Left renal pelvis (tissue), 4 donors: ENCODE measurements at places on chromosomes 16 and 17. TPM values are rescaled to one million over a fixed set of nuclear protein-coding genes. Genes with fewer than 3 reads are reported as not detected.

Gene COG7
- polyA plus RNA-seq = 25.7 TPM

Gene ZNF597
- polyA plus RNA-seq = 4.2 TPM

Gene NPW
- polyA plus RNA-seq = 4.2 TPM

Gene CDRT4
- polyA plus RNA-seq = 2.7 TPM

Gene ATP2A3
- 3.1 TPM for polyA plus RNA-seq

Gene PDIA2
- 0.32 TPM for polyA plus RNA-seq

Gene ANKRD40CL
- 0.35 TPM for polyA plus RNA-seq

Gene MEFV
- 0.34 TPM for polyA plus RNA-seq

DNA sequence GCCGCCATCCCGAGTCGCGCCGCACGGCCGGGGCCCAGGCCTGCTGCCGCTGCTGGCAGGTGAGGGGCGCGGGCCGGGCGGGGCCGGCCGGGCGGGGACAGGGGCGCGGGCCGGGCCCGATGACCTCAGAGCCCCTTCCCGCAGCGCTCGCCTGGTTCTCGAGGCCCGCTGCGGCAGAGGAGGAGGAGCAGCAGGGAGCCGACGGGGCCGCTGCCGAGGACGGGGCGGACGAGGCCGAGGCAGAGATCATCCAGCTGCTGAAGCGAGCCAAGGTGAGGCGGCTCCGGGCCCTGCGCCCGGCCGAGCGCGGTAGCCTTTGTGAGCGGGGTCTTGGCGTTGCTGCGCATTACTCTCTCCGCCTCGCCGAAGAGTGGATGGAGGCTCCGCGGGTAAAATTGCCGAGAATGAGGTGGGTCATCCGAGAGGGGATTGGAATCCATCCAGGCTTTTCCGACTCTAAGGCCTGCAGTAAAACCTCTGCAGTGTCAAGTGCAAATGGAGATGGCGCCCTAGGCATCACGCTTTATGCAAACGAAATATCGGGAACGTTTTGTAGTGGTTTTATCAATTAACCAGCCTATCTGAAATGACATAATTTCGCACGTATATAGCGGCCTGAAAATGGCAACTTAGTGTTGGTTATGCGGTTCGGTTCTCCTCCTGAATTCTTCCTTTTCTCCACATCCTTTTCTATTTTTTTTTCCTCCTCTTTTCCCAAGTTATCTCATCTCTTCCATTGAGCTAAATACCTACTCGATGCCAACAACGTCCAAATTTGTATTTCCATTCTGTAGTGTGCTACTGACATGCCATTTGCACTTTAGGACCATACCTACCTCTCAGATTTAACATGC is 577 bp downstream of the TTC19 start:
- DNase-seq = peak; percentile 19

DNA sequence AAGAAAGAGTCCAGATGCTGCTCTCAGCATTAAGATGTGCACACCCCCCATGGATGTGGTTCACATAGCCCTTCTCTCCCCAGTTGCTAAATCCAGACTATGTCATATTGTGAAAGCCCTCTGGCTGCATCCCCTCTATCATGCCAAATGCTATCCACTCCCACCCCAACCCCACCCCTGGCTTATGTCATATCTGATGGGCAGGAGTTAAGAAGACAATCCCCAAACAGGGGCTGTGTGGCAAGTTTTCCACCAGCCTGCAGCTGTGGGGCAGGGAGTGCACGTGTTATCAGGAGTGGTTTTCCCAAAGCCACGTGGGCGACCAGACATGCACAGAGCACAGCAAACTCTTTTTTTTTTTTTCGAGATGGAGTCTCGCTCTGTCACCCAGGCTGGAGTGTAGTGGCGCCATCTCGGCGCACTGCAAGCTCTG is 10.0 kb downstream of the FAM117A start:
- no peak for DNase-seq

DNA sequence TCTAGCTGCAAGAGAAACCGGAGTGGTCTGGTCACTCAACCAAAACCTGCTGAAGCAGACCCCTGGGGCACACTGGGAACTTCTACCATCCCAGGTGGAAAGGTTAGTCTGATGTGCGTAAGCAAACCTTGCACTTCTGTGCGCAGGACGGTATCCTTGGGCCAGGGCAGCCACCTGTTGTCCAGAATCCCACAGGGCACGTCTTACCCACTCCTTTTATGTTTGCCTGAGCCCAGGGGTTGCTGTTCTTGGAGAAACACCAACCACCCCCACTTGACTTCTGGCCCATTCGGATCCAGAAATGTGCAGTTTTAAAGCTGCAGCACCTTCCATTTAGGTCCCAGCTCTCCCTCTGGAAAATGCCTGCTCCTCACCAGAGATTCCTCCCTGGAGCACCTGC is 18.7 kb downstream of the TBC1D24 start:
- no peak for DNase-seq

GRCh38 chr17:79080761-79081290 is 6.2 kb downstream of the ENGASE start:
- DNase-seq = no peak

DNA sequence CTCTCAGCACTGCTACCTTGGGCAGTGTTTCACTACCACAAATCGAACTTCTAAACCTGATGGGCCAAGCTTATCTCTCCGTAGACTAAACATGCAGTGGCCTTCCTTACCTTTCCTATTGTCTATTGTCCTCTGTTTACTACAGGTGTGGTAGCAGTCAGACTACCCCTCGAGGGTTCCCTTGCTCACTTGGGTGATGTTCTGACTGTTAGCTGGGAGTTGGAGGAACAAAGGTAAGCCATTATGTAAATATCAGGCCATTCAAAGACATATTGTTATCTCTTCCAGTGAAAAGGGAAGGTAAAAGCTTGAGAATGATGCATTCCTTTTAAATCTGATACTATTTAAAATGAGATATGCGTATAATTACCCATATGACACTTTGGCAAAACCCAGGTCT is 828.3 kb upstream of the EEF2KMT start:
- no peak for DNase-seq

DNA sequence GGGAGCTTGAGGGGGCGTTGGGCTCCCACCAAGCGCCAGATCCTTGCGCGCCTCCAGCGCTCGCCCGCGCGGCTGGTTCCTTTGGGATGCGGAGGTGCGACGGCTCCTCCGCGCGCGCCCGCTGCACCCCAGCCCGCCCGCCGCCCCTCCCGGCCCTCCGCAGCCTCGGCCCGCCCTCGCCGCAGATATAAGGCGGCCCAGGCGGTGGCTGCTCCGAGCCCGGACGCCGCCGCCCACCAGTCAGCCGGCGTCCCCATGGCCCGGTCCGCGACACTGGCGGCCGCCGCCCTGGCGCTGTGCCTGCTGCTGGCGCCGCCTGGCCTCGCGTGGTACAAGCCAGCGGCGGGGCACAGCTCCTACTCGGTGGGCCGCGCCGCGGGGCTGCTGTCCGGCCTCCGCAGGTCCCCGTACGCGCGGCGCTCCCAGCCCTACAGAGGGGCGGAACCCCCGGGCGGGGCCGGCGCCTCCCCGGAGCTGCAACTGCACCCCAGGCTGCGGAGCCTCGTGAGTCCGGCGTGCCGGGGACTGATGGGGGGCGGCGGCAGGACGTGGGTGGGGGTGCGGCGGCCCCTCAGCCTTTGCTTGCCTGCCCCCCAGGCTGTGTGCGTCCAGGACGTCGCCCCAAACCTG is at the start of gene NPB:
Gene NPB, plus strand, starts transcription at position 216 of the 630 bp plus-strand sequence. Its CDS starts 40 bp downstream, at position 256.
- DNase-seq = no peak

DNA sequence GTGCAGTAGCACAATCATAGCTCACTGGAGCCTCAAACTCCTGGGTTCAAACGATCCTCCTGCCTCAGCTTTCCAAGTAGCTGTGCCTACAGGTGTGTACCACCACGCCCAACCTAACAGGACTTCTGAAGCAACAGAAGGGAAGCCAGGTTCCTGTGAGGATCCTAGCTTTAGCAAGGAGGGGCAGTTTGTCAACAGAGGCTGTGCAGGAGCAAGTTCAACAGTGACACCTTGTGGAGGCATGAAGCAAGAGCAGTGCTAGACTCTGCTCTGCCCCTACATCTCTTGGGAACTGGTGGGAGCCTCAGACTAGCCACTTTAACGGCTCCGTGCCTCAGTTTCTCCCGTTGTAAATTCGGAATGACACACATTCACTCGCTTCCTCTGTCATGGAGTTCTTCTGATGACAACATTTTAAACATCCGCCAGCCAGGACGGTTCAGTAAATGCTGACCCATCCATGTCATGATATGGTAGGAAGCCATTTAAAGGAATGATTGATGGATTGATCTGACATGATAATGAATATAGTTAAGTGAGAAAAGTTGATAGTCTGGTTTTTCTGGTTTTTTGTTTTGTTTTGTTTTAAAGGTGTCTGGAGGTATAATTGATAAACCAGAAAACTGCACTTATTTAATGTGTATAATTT is 218.7 kb downstream of the MRTFB start:
- DNase-seq = no peak

DNA sequence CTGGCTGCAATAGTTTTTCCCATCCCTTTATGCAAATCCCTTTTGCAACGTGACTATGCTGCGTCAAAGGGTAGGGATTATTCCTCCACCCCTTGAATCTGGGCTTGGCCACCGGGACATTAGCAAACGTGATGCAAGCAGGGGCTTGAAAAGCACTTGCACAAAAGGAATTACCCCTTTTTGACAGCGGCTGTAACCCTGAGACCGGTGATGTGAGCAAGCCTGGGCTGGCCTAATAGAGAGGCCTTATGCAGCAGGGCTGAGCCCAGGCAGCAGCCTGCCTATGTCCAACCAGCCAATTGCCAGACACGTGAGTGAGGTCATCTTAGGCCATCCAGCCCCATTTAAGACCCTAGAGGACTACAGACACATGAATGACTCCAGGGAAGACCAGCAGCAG is 30.4 kb upstream of the PAFAH1B1 start:
- no peak for DNase-seq

GRCh38 chr17:4163951-4164350 is 21.0 kb downstream of the CYB5D2 start:
- DNase-seq = no peak

GRCh38 chr16:85002099-85002541 is 9.2 kb downstream of the ZDHHC7 start:
- no peak for DNase-seq

GRCh38 chr17:43994272-43995149 is 9.9 kb upstream of the NAGS start:
- no peak for DNase-seq

GRCh38 chr17:77356690-77357201 is 216.0 kb downstream of the SEC14L1 start:
- no peak for DNase-seq

DNA sequence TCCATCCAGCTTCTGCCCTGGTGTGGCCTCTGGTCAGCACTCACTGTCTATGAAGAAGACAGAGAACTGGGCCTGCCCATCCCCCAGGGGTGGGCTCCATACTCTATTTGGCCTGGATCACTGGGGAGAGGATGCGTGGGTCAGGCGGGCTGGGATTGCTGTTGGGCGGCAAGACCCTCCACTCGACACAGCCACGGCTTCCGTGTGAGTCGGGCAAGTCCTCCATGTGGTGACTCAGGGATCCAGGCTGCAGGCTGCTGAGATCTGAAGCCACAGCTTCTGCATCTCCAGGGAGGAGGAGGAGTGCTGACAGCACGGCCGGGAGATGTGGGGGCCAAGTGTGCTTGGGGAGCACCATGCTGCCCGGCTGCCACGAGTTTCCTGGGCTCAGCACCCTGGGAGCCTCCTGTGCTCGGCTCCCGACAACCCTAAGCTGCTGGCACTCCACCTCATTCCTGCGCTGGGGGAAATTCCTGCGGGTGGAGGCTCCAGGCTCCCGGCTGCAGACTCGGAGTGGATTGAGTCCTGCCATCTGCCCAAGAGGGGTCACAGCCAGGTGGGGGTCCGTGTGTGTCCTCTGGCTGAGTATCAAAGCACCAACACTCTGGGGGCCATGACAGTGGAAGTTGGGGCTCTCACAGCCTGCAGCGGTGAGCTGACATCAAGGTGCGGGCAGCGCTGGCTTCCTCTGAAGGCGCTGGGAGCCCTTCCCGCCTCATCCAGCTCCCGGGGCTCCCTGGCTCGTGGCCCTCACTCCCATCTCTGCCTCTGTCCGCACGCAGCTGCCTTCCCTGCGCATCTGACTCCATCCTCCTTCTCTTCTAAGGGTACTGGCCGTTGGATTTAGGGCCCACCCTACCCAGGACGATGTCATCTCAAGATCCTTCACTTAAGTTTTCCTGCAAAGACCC is 24.4 kb upstream of the CBFA2T3 start:
- DNase-seq = no peak

DNA sequence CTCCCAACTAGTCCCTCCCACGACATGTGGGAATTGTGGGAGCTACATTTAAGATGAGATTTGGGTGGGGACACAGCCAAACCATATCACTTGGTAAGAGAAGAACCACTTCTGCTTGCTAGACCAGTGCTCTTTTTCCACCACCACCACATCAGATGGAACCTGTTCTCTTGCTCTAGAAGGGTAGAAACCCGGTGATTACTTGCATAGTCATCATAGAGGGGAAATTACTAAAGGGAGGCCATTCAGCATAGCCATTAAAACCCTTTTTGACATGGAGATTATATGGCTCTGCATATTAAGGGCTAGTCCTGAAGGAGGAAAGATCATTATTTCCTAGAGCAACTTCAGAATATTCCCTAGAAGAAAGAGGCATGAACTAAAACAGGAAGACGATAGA is 1188.0 kb downstream of the CDH11 start:
- DNase-seq = no peak

DNA sequence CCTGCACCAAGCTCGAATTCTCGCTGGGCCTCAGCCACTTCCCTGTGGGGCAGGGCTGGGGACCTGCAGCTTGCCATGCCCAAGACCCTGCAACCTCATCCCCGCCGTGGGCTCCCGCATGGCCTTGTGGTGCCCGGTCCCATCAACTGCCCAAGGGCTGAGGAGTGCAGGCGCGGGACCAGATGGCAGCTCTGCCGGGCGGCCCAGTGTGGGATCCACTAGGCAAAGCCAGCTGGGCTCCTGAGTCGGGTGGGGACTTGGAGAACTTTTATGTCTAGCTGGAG is 408.6 kb downstream of the UTP18 start:
- no peak for DNase-seq

GRCh38 chr16:67279296-67280089 is at the start of gene PLEKHG4:
Gene PLEKHG4 (plus strand): TSS chr16:67279532. CDS start chr16:67280045, 513 bp downstream.
- DNase-seq = peak; percentile 49

GRCh38 chr17:38982858-38983746 is 15.9 kb upstream of the FBXO47 start:
- DNase-seq = peak; percentile 53

DNA sequence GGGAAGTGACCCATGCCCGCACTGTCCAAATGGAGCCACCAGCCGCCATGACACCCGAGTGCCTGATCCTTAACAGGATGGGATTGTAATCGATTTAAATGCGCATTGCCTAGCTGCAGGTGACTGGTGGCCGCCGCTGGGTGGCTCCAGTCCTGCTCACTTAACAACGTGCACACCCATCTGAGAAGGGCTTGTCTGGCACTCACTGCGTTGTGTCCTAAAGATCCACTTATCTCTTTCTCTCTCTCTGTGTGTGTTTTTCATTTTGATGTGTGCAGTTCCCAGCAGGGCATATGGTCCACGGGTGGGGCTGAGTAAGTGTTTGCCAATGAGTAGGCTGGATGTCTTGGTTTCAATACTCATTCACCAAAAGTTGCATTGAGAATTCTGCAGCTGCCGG is 80.6 kb downstream of the IRF8 start:
- no peak for DNase-seq

DNA sequence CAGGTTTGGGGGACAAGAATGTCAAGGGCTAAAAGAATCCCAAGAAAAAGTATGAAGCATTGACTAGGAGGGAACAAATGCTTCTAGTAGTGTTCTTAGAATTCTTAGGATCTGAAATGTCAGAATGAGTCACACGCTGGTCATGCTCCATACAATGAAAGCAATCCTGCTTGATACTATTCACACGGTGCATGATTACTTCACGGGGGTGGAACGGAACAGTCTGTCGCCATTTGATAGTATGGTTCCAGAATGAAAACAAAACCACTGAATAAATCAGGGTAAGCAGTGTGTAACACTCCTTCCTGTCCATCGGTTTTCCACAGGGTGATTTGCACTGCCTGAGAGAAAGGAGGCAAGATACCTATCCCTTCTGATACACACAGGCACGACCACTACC is 22.9 kb upstream of the YWHAE start:
- no peak for DNase-seq
